ENCODE measurements at places on chromosomes 3 and 15. TPM values are rescaled to one million over a fixed set of nuclear protein-coding genes. Genes with fewer than 3 reads are reported as not detected.

Gene ZNF619
- 7.8 TPM for polyA plus RNA-seq

Gene GP5
- polyA plus RNA-seq, result 0.51 TPM

Gene PDZRN3
- 38.0 TPM for polyA plus RNA-seq

Gene KBTBD12
- 1.0 TPM for polyA plus RNA-seq

Gene TM4SF1
- polyA plus RNA-seq, result 58.8 TPM

Gene HHLA2
- polyA plus RNA-seq, result 26.6 TPM

Gene P3H2
- polyA plus RNA-seq, result 85.3 TPM

Gene RTP4
- 0.65 TPM for polyA plus RNA-seq

Gene CHSY1
- polyA plus RNA-seq, result 46.7 TPM

Gene GOLGA6L10
- 18.3 TPM for polyA plus RNA-seq

Gene GOLGA6L9
- polyA plus RNA-seq, result 11.3 TPM

Gene FOXB1
- 0.06 TPM for polyA plus RNA-seq

Gene CACNA1D
- polyA plus RNA-seq, result 11.0 TPM

Gene LRRC3B
- polyA plus RNA-seq, result 1.9 TPM

Gene IGF1R
- polyA plus RNA-seq, result 64.2 TPM

Gene EFCC1
- 1.5 TPM for polyA plus RNA-seq

Gene CD200R1
- polyA plus RNA-seq, result 1.0 TPM

GRCh38 chr15:51283026-51283425 is 55.4 kb downstream of the CYP19A1 start:
- no peak for DNase-seq

- no peak for DNase-seq
These were observed 177.1 kb upstream of the PFN2 start for GRCh38 chr3:150147776-150148175.

- no peak for DNase-seq
These were observed 30.8 kb upstream of the GOLGA6L9 start for GRCh38 chr15:82398785-82399184.

DNA sequence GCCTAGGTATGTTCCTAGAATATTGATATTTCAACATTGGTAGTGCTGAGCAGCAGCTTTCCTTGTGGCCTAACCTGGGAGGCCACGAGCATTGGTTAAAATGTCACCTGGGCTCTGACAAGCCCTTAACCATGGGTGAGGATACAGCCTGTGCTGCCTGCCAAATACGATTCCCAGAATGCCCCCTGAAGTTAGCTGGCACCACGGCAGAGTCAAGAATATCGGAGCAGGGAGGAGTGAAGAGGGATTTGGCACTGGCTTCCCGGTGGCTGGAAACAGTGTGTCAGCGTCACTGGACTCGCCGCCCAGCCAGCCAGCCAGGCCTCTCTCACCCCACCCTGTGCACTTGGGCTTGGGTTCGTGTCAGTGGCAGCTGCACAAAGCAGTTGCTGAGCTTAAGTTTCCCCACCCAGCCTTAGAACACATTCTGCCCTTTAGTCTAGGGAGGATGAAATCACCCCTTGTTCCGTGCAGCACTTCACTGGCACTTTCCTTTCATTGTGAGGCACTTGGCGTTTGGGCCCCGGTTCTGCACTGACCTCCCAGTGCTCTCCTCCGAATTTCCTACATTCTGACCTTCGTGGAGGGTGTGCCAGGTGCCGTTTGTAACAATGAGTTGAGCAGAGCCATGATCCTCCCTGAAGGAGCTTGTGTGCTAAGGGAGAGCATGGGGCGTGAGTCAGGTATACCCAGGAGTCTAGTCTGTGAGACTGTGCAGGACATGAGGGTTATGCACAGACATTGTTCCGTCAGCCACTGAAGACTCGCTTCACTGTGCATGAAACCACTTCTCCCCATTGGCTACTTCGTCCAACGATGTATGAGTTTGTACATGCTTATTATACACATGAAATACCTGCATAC is 152.8 kb upstream of the BHLHE40 start:
- DNase-seq, result no peak

GRCh38 chr3:39716849-39717248 is 92.6 kb upstream of the MYRIP start:
- DNase-seq, result no peak

GRCh38 chr15:81619002-81619401 is 245.0 kb upstream of the TMC3 start:
- no peak for DNase-seq

GRCh38 chr15:38745626-38746025 is 181.0 kb upstream of the RASGRP1 start:
- no peak for DNase-seq

- DNase-seq, result no peak
These were observed 270.6 kb downstream of the TBL1XR1 start for GRCh38 chr3:176926688-176927087.

DNA sequence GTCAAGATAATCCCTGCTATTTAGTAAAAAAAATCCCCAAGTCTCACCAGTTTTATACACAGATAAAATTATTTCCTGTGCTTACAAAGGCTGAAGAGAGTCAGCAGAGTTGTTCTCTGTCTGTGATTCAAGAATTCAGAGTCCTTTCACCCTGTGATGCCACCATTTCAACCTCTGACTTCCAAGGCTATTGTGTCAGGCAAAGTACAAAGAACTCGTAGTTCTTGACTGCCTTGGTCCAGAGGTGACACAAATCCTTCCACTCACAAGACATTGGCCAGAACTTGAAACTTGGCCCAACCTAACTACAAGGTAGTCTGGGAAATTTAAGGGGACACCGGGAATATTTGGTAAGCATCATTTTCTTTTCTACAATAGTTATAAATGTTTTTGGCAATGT is 34.9 kb upstream of the CMC1 start:
- no peak for DNase-seq

DNA sequence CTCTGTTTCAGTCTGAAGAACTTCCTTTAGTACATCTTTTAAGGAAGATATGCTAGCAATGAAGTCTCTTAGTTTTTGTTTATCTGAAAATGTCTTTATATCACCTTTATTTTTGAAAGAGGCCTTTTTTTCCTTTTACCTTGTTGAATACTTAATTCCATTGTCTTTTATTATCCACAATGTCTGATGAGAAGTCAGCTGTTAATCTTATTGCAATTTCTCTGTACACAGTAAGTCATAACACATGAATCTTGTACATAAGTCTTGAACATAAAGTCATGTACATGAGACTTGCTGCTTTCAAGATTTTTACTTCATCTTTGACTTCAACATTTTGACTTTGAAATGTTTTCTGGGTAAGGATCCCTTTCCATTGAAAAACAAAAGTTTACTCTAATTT is 424.3 kb upstream of the ATP10A start:
- no peak for DNase-seq

- DNase-seq, result no peak
These were observed 212.2 kb upstream of the GOLIM4 start for GRCh38 chr3:168307893-168308292.

DNA sequence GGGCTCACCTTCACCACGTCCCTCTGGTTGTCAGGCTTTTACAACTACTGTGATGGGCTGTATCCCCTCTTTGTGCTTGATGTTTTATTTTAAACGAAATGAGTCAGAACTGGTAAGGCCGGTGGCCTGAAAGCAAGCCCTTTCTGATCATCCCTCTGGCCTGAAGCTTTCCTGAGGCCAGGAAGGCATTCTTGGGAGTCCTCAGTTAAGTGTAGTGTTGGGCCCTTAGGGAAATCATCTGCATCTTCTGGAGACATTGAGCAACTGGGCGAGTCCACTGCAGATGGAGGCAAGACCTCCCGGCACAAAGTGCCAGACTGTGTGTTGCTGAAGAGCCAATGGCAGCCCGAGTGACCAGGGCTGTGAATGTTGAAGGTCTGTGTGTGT is 33.0 kb upstream of the AMOTL2 start:
- DNase-seq, result no peak

GRCh38 chr3:189172668-189173419 is 1.1 kb downstream of the TPRG1 start:
- DNase-seq, result no peak

- DNase-seq, result no peak
These were observed 32.0 kb upstream of the RYK start for GRCh38 chr3:134282659-134283047.

DNA sequence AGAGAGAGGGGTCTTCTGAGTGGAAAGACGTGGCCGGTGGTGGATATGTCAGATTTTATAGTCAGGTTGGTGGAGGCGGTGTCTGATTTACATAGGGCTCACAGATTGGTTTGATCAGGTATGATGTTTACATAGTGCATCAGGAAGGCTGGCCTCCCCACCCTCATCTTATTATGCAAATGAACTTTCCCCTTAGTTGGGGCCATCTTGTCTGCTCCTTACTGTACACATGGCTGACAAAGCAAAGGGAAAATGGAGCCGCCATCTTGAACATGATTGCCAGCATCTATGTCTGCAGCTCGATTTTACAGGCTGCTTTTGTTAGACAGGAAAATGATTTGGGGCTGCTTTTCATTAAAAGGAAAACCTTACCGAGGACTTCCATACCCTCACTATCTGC is 19.9 kb downstream of the SQOR start:
- DNase-seq, result no peak

GRCh38 chr3:166902374-166902773 is 477.7 kb downstream of the ZBBX start:
- DNase-seq, result no peak

DNA sequence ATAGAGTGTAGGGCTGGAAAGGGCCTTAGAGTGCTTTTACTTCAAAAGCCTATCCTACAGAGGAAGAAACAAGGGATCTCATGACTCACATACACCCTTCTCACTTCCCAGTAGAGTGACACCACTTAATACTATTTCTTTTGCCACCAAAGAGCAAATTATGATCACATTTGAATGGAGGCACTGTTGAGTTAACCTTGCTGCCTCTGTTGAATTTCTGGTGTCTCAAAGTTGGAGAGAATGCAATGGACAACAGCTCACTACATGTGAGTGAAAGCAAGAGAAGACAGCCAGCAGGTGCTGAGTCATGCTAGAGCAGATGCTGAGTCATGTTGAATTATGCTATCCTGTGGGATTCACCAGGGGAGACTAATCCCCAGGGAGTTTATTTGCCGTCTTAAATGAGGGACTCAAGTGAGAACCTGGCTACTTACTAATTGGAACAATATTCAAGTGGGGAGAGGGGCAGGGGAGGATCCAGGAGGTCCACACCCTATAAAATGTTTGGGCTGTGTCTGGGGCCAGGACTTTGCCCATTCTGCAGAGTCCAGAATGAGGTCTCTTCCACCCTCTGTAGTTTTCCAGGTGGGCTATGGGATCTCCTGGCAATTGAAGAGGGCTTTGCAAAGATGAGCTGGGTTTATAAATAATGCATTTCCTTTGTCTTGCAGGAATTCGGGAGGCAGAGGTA is 35.8 kb downstream of the ST8SIA2 start:
- no peak for DNase-seq

GRCh38 chr15:100330629-100331215 is 11.1 kb downstream of the ADAMTS17 start:
- no peak for DNase-seq

GRCh38 chr3:157219215-157219614 is 59.3 kb upstream of the CCNL1 start:
- DNase-seq, result no peak

GRCh38 chr3:55044486-55044885 is 116.6 kb upstream of the LRTM1 start:
- no peak for DNase-seq

GRCh38 chr3:58307639-58308215 is 1.4 kb downstream of the HTD2 start:
- peak; percentile 58 for DNase-seq

GRCh38 chr15:92571824-92572223 is 83.8 kb downstream of the FAM174B start:
- no peak for DNase-seq

- no peak for DNase-seq
These were observed 118.4 kb upstream of the SPRED1 start for GRCh38 chr15:38134252-38134651.

DNA sequence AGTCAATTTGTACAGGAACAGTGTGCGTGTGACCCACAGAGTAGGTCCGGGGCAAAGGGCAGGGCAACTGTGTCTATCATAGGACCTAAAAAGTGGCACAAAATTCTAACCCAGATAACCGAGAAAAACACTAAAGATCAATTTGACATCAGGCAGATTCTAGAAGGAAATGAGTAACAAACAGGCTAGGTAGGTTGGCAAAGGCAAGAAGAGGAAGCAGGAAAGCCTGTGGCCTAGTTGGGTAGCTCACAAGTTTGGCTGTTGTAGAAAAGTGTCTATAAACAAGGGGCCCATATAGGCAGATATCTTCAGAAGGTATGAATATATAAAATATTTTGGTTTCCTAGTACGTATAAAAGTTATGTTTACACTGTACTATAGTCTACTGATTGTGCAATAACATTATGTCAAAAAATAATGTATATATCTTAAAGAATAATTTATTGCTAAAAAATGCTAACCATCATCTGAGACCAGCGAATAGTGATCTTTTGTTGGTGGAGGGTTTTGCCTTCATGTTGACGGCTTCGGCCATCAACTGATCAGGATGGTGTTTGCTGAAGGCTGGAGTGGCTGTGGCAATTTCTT is 13.3 kb upstream of the OR5K1 start:
- DNase-seq, result no peak

DNA sequence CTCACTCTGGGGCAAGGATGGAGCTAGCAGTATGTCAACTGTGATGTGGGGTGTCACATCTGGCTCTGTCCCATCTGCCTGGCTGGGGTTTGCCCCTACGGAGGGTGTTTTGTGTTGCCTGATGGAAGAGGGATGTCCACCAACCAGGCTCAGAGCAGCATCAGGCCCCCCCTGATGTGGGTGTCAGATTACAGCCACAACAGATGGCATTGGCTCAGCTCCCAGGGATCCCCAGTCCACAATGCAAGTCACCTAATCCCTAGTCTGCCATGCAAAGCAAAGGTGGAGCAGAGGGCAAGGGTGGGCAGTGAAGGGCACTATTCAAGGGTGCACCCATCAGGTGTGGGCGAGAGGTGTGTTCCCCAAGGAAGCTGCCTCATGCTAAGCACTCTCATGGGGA is 48.9 kb upstream of the AMOTL2 start:
- no peak for DNase-seq

- DNase-seq, result no peak
These were observed 26.8 kb upstream of the PCOLCE2 start for GRCh38 chr3:142915636-142916035.
